OCI-LY7 (cell line): ENCODE measurements at places on chromosomes 4 and X.
A peak's percentile ranks its signal among the peaks of the same experiment; 100 is the strongest.

- no peak for DNase-seq
Measured at GRCh38 chr4:77360451-77360850, 203.4 kb downstream of the CCNG2 start.

GRCh38 chr4:78787392-78788006, 11.3 kb downstream of the BMP2K start:
- no peak for DNase-seq

- no peak for DNase-seq
Measured at GRCh38 chr4:4479366-4479765, 62.5 kb downstream of the STX18 start.

- DNase-seq, result no peak
Measured at GRCh38 chrX:35842674-35843073, 44.5 kb downstream of the MAGEB16 start.

- peak; percentile 44 for DNase-seq
Measured at GRCh38 chrX:68732906-68733493, 85.5 kb downstream of the STARD8 start.

- peak; percentile 88 for DNase-seq
Measured at GRCh38 chrX:41441934-41442823, 5.0 kb upstream of the NYX start.

DNA sequence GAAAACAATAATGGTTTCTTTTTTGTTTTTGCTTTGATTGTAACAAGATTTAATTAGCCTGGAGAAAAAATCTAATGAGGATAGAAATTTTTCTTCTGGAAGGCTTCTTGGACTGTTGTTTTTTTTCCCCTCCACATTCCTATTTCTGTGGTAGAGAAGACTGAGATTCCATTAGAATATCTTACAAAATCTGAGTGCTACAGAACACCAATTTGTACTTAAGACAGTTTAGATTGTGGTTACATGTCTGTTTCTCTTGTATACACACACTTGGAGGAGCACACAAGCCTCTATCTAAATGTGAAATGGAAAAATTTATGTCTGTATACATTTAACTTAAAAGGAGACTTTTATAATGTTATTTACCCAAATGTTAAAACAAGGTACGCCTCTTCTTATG, 176.9 kb upstream of the ARSJ start:
- no peak for DNase-seq

GRCh38 chr4:40228497-40229365, 31.9 kb downstream of the RHOH start:
- no peak for DNase-seq

DNA sequence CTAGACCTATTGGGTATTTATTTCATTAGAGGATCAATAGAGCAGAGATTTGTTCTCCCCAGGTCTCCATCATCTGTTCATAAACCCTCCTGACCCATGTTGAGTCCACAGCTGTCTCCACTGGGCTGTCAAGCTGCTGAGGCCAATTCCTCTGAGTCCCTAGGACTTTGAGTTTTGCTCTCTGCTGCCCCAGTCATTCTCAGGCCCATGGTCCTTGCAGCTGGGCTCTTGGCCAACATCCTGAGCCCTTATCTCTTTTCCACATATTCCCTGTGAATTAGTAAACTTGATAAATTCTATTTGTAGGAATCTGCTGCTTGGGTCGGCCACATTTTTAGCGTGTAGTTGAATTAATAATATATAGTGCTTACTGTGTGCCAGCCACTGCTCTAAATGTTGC, 41.9 kb downstream of the FHL1 start:
- DNase-seq, result no peak

- DNase-seq, result no peak
Measured at GRCh38 chrX:146956760-146957159, 142.2 kb upstream of the CXorf51A start.

DNA sequence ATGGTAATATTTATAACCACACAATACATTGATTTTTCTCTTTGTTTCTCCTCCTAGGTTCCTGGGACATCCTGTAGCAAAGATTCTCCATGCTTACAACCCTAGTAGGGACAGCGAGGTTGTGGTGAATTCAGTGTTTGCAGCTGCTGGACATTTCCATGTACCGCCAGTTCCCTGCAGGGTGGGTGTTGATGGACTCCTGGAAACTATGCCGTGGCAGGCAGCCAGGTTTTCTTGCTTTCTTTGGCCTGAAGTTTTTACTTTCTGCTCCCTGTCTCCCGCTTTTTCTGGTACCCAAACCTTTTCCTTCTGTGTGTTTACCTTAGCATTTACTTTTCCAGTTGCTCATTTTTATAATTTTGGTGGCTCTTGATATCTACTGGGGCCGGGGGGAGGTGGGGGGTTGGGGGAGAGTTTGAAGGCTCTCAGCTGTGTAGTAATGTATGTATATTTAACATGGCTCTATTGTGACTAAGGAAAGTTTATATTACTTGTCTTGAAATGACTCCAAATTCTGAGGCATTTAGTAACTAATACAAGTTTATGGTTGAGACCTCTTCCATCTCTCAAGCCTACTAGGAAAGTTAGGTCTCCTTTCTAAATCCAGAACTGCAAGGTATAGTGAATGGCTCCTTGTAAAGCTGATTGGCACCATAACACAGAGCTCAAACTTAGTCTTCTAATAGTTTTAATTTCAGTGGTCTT, 89.7 kb downstream of the TMEM131L start:
- DNase-seq, result no peak

GRCh38 chr4:77045490-77045889, 30.3 kb downstream of the CCNI start:
- DNase-seq, result no peak

DNA sequence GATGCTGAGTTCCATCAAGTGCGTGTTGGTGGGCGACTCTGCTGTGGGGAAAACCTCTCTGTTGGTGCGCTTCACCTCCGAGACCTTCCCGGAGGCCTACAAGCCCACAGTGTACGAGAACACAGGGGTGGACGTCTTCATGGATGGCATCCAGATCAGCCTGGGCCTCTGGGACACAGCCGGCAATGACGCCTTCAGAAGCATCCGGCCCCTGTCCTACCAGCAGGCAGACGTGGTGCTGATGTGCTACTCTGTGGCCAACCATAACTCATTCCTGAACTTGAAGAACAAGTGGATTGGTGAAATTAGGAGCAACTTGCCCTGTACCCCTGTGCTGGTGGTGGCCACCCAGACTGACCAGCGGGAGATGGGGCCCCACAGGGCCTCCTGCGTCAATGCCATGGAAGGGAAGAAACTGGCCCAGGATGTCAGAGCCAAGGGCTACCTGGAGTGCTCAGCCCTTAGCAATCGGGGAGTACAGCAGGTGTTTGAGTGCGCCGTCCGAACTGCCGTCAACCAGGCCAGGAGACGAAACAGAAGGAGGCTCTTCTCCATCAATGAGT, 46.6 kb downstream of the RHOH start:
- DNase-seq, result no peak

- DNase-seq, result no peak
Measured at GRCh38 chr4:19285146-19285545, 966.6 kb upstream of the SLIT2 start.

GRCh38 chrX:13487731-13488505, 81.5 kb upstream of the EGFL6 start:
- DNase-seq, result peak; percentile 73

DNA sequence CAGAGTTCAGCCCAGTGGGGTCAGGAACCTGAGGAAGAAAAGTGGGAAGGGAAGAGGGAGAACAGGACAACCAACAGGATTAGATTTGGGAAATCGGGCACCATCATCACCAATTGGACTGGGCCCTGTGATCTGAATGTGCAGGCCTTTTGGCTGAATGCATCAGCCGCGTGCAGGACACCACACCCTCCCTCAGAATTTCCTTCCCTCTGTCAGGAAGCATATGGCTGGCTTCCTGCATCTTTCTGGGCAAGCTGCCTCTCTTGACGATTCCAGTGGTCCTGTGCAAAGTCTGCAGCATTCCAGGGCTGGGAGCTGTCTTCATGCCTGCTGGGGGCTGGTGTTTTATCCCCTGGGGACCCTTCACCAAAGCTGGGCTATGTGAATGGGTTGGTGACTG, 16.4 kb downstream of the MAGEA4 start:
- no peak for DNase-seq

- no peak for DNase-seq
Measured at GRCh38 chrX:147738265-147738664, 173.5 kb upstream of the FMR1 start.

GRCh38 chr4:76305971-76306881, at the start of gene STBD1:
STBD1 (plus strand) TSS chr4:76306733; CDS start chr4:76306770, 37 bp downstream.
- no peak for DNase-seq

- no peak for DNase-seq
Measured at GRCh38 chr4:188117631-188118324, 8.4 kb upstream of the TRIML2 start.

- no peak for DNase-seq
Measured at GRCh38 chrX:40933132-40933705, 152.0 kb upstream of the USP9X start.
